ENCODE measurements at places on chromosomes 13 and 19.

DNA sequence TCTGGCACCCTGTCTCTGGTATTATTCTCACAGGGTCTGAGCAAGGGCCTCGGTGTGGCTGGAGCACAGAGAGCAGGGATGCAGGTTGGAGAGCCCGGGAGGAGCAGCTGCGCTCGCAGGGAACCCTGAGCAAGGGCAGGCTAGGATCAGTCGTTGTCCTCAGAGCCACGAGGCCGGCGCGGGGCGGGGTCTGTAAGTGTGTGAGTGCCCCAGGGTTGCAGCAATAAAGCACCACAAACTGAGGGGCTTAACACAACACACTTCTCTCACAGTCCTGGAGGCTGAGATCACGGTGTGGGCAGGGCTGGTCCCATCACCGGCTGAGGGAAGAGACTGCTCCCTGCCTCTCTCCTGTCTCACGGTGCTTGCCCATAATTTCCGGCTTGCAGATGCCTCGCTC lies 38.5 kb upstream of the GGACT start:
- DNase-seq: no peak

DNA sequence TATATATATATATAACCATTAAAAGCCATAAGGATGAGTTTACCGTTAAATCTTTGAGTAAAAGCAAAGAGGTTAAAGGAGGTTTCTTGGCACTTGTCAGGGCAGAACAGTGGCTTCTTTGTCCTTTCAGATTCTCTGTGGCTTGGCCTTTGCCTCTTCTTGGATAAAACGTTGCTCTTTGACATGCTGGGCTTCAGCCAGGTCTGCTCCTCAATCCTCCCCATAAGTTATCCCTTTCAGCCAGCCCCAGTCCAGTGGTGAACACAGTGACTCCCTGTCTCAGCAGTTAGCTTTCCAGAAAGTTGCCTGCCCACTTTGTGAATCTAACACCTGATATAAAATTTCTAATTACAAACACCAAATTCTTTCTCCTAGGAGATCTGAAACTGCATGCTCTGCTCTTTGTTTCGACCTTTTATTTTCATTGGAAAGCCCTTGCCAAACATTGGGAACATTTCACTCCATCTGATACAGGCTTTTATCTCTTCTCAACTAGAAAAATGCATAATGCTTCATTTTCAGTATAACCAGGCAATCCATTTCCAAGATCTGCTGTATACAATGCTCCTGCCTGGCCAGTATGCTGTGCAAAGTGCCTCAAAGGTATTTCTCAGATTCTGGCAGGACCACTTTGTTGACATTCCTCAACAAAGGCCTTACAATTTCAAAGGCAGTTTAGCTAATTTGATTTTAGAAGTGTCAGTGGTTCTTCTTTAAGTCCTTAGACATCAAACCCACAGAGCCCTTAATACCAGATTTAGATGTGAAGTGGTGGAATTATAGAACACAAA lies 16.2 kb upstream of the MED4 start:
- no peak for DNase-seq

DNA sequence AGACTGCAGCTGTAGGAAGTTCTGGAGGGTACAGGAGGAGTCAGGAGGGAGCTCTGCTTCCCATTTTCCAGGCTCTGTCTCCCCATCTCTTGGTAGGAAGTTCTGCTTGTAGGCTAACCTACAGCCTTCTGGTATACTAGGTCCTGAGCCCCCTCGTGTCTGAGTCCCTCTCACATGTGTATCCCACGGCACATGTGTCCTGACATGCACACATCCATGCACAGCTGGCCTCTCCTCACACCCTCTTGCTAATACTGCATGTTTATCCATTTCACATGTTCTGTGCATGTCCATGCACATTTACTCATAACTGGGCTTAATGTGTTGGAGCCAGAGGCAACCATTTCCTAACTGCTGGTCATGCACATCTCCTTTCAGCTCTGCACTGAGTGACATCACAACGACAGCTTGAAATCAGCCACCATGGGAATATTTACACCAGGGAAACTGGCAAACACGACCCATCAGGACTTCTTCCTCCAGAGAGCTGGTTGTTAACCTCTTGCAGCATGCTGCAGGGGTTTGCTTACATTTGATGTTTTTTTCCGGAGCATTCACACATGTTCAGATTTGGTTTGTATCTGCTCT lies 3.0 kb downstream of the CD209 start:
- DNase-seq: no peak

GRCh38 chr19:31144075-31144870 lies 205.0 kb downstream of the TSHZ3 start:
- DNase-seq: no peak

DNA sequence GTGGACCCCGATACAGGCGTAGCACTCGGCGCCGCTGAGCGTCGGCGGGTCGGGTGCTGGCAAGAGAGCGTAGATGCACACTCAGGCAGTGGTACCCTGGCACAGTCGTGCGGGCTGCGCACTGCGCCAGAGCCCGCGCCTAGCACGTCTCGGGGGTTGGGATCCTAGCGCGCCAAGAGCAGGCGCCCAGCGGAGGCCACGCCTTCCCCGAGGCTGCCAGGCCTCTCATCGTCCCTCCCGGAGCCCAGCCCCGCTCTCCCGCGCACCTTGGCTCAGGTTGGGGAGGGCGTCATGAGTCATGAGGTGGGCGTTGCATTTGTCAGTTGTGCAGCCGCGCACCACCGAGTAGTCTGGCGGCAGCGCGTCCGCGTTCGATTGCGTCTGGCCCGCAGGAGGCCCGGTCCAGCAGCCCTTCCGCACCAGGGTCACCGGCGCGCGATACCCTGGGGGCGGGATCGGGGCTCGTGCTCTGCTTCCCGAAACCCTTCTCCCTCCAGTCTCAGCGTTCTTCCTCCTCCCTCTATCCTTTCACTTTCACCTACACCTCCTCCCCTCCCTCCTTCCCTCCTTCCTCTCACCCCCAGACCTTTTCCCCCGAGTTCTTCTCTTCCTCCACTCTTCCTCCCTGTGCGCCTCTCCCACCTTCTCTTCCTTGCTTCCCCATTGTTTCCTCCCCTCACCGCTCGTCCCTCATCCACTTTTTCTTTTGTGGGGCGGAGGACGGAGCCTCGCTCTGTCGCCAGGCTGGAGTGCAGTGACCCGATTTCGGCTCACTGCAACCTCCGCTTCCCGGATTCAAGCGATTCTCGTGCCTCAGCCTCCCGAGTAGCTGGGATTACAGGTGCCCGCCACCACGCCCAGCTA lies 3.5 kb downstream of the LYPD5 start:
- DNase-seq: no peak

GRCh38 chr13:31330236-31330635 lies 130.5 kb downstream of the B3GLCT start:
- DNase-seq: no peak

DNA sequence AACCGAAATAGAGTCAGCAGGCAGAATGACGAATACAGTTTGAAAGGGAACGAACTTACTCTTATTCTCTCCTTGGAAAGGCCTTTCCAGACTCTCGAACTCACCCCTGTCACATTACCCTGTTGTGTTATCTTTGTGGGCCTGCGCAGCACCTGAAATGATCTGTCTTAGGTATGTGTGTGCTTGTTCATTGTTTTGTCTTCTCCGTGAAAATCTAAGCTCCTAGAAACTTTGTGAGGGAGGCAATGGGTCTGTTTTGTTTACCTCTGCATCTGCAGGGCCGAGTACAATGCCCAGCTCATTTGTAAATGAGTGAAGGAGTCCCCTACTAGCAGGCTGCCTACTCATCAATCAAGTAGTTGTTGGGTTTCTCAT lies 19.6 kb downstream of the HMGB1 start:
- no peak for DNase-seq

DNA sequence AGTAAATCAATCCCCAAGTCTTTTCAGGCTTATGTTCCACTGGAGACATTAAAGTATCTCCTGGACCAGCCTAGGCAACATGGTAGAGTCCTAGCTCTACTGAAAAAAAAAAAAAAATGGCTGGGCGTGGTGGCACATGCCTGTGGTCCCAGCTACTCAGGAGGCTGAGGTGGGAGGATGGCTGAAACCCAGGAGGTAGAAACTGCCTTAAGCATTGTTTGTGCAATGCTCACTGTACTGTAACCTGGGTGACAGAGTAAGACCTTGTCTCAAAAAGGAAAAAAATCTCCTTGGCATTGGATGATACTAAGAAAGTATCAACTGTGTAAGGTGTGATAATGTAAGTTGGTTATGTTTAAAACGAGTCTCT lies 8.8 kb downstream of the KLK8 start:
- DNase-seq: no peak

GRCh38 chr13:33139184-33139583 lies 123.0 kb downstream of the KL start:
- no peak for DNase-seq

- no peak for DNase-seq
Observed at GRCh38 chr19:58083021-58083420, 15.0 kb downstream of the ZSCAN18 start.

Data from GM19239 (cell line).